Frontal cortex (tissue), 4 donors: ENCODE measurements at places on chromosomes 1 and 21.
A peak's percentile ranks its signal among the peaks of the same experiment; 100 is the strongest.

- no peak for DNase-seq
Measured at GRCh38 chr1:56254130-56254529, 325.2 kb downstream of the PLPP3 start.

GRCh38 chr1:48023488-48023887 is 26.3 kb upstream of the TRABD2B start:
- DNase-seq, result no peak

GRCh38 chr1:201459775-201460174 is 9.2 kb downstream of the PHLDA3 start:
- no peak for DNase-seq

GRCh38 chr1:36479505-36480051 is 3.1 kb downstream of the CSF3R start:
- DNase-seq, result no peak

- DNase-seq, result no peak
Measured at GRCh38 chr1:4633346-4633745, 21.1 kb upstream of the AJAP1 start.

GRCh38 chr1:219298571-219299148 is 125.0 kb downstream of the LYPLAL1 start:
- DNase-seq, result no peak

- no peak for DNase-seq
Measured at GRCh38 chr1:226004396-226004795, 5.3 kb upstream of the SDE2 start.

GRCh38 chr1:153651771-153652170 is 6.7 kb upstream of the SNAPIN start:
- no peak for DNase-seq

DNA sequence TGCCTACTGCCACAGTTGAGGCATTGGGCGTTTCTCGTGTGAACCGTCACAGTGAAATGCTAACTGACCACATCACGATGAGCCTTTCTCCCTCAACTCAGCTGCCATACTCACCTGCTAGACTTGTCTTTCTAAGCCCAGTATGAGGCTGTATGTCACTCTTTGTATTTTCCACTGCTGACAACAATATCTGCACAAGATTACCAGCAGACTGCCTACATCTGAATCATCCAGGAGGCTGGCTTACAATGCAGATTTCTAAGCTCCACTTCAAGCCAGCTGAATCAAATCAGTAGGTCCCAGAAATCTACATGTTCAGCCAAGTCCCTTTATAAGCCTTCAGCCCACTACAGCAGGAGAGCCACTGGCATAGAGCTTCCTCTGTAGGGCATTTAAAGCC is 355.0 kb upstream of the DUSP10 start:
- no peak for DNase-seq

DNA sequence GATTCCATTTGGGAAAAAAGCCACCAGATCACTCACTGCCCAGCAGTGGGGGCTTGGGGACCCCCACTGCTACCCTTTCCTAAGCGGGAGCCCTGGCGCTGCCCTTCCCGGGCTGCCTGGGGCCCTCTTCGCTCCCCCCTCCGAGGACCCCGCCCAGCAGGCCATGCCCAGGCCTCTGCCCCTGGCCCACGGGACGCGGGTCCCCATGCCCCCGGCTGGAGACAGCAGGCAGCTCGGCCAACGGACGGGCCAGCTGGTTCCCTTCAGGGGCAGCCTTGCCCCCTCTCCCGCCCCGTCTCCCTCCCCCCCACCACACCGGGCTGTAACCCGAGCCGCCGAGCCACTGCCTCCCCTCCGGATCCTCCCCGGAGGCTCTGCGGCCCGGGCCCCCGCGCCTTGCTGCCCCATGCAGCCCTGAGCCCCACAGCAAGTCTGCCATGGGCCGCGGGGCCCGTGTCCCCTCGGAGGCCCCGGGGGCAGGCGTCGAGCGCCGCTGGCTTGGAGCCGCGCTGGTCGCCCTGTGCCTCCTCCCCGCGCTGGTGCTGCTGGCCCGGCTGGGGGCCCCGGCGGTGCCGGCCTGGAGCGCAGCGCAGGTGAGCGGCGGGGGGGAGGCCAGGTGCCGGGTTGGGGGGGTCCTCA is at the start of gene MMP23B:
MMP23B (plus strand) TSS at position 392 of the 639 bp plus-strand sequence; CDS start at position 438, 46 bp downstream.
- DNase-seq, result no peak

DNA sequence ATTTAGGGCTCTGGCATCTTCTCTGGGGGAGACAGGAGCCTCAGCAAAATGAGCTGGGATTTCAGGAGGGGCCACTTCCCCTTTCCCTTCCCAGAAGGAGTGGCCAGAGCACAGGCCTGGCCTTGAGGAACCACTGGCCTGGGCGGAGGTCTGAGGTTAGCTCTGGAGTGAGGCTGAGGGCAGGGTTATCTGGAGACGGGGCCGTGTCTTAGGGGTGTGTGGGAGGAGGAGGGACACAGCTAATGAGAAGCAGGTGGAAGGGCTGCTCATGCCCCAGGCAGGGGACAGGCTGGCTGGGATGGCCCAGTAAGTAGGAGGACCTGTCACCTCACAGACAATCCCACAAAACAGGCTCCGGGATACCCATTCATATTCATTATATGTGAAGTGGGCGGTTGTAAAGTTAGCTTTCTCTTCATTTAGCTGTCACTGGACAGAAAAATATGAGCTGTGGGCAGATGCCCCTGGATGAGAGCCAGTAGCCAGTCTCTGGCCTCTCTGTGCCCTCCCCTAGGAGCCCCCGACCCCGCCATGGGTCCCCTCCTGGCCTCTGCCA is 12.4 kb downstream of the ALX3 start:
- DNase-seq, result no peak

GRCh38 chr1:53590531-53591515 is 131.6 kb downstream of the DMRTB1 start:
- no peak for DNase-seq

GRCh38 chr1:44565259-44565750 is 109.0 kb downstream of the TMEM53 start:
- DNase-seq, result no peak

GRCh38 chr1:211099393-211099792 is 34.6 kb downstream of the KCNH1 start:
- no peak for DNase-seq

DNA sequence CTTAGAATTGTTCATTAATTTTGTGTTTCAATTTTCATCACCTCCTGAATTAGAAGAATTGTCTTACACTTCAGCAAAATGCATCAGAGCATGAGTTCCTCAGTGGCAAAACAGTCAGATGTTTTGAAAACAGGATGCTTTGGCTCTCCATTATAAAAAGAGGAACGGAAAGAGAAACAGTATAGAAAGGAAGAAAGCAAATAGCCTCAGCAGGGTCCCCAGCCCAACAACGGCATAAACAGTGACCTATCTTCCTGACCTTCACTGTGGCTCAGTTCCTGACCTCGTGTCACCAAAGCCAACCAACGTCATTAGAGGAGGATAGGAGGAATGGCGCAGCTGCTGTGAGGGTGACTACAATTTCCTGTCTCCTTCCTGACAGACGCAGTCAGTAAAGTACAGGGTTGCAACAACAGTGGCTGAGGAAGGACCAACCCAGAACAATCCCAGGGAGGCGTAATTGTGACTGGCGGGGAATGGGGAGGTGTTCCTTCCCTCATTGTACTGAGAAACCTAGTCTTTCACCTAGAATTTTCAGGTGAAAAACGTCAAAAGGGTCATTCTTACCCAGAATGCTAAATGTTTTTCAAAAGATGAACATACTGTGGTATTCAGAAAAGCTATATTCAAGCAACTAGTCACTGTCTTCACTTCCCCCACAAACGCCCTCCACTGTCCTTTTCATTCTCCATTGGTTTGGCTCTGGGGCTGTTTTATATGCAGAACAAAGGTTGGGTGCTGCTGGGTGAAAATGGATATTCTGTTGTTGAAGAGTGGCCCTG is 197.9 kb upstream of the SGIP1 start:
- no peak for DNase-seq

DNA sequence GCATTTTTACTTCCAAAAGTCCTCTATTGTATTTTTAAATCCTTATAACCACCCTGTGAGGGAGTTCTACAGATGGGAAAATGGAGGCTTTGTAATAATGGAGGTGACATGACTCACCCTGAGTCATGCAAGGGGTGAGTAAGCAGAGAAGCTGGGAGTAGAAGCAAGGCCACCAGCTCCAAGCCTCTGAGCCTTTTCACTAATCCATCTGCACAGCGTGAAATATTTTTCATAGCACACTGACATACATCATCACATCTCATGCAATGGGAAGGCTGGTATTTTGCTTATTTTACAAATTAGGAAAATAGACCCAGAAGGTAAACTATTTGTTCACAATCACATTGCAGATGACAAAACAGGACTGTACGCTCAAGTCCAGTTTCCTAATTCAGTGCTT is 96.9 kb downstream of the KCNH1 start:
- DNase-seq, result peak; percentile 11

DNA sequence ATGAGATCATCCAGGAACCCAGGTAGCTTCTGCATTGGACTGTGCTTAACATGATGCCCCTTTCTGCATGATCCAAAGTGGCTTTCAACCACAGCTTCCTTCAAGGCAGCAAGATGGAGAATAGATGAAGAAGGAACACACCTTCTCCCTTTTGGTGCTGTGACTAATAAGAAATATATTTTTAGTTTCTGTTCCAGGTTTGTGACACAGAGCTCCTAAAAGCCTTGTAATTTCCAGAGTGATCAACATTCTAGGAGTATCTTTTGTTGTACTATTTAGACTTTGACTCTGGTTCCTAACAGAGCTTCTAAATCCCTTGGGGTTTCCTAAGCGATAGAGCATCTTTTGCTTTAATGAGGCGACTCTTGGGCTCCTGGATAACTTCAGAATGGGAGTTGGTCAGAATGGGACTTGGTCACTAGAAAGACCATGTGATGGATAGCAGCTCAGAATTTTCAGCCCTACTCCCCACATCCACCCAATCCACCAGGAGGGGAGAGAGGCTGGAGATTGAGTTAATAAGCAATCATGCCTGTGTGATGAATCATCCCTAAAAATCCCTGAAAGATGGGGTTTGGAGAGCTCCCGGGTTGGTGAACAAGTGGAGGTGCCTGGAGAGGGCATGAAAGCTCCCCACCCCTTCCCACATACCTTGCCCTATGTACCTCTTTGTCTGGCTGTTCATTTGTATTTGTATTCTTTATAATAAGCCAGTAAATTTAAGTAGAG is 134.8 kb downstream of the FGGY start:
- no peak for DNase-seq

DNA sequence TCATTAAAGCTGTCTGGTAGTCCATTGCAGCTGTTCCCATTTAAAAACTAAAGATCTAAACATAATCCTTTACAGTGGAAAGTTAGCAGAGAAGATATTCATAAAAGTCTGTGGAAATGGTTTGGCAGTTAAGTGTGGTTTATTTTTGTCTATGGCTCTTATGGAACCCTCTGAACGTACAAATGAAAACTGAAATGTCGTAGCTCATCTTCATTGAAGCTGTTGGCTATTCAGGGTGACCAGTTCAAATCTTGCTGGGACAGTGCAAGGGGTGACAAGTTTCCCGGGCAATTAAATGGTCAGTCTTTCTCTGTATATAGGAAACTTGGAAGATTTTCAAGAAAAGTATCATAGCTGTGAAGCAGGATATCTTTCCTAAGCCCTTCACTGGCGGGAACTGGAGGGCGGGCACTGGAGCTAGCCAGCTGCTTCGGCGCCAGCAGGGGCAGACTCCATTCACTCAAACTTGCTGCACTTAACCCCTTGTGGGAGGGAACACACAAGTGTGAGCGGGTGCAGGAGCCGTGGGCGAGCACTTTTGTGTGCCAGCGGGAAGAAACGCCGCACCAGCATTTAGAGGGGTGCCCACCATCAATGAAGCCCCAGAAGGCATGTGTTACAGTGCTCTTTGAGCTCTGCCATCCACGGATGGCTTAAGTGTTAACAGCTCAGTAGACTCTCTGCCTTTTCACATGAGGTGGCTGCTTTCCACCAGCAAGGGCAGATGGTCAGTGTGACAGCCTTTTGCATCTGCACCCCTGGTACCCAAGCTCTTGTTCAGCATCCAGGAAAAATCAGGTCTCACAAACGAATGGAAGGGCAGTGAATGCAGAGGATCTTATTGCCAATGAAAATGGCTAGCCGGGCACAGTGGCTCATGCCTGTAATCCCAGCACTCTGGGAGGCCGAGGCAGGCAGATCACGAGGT is 232.1 kb upstream of the KAZN start:
- peak; percentile 59 for DNase-seq

DNA sequence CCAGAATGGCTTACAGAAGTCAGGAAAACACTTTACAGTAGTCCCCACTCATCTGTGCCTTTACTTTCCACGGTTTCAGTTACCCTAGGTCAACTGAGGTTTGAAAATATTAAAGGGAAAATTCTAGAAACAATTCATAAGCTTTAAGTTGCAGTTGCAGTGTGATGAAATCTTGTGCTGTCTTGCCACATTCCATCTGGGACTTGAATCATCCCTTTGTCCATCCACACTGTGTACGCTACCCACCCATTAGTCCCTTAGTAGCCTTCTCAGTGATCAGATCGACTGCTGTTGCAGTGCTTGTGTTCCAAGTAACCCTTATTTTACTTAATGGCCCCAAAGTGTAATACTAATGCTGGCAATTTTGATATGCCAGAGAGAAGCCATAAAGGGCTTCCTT is 30.5 kb downstream of the ZCCHC17 start:
- DNase-seq, result no peak

- DNase-seq, result no peak
Measured at GRCh38 chr1:47722909-47723580, 274.1 kb downstream of the TRABD2B start.

GRCh38 chr1:10693497-10694273 is 102.8 kb downstream of the CASZ1 start:
- no peak for DNase-seq

DNA sequence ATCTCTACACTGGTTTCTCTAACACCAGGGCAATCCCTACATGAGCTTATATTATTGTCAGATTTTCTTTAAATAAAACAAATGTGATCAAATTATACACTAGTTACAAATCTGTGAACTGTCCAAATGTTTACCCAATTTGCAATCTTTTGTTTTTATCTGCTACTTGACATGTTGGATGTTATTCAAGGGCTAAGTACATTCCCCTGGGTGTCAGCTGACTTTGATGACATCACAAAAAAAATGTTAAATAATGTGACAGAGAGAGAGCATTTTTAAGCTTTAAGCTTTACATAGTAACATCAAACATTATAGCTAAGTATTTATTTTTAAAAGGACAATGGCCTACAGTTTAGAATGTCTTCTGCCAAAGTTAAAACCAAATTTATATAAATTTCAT is 431.3 kb upstream of the PKN2 start:
- no peak for DNase-seq

- DNase-seq, result no peak
Measured at GRCh38 chr1:3657096-3657475, 4.8 kb downstream of the TP73 start.

GRCh38 chr1:12508849-12509248 is 109.2 kb downstream of the DHRS3 start:
- DNase-seq, result no peak

DNA sequence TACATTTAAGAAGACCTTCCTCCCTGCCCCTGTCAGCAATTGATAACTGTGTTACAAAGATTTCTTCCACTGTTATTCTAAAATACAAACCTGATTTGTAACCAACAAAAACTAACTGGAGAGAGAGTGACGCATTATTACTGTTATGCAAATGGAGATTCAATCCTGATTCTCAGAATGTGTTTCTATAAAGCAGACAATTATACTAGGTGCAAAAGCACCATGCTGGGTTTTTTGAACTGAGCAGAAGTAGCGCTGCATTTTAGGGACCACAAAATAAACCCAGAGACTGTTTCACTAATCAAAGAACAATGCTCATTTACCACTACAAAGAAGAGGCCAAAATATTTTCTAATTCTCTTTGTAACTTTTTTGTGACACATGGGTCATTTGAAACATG is 13.6 kb upstream of the GBP6 start:
- DNase-seq, result no peak
